ENCODE measurements at places on chromosomes 6 and 20. TPM values are rescaled to one million over a fixed set of nuclear protein-coding genes. Genes with fewer than 3 reads are reported as not detected.

GRCh38 chr20:53244711-53245110 is 272.6 kb downstream of the TSHZ2 start:
- no peaks in the 10 kb centered on the region for H3K4me1 ChIP-seq
- H3K27ac ChIP-seq, result no peak overlapping the region
- no peak for DNase-seq
- H3K36me3 ChIP-seq, result no peaks in the 10 kb centered on the region

DNA sequence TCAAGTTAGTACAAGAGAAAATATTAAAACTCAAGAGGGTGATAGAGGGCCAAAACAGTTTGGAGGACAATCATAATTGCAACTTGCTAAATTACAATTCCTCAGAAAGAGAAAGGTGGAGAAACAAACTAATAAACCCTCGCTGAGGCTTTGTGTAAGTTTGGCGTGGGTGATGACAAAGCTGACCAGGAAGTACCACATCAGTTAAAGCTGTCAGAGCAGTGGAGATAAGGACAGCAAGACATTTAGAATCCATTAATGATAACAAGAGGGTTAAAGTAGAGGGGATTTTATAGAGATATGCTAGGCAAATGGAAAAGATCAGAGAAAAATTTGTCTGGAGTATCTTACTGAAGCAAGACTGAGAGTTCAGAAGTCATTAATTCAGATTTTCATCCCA is 334.4 kb downstream of the TFAP2B start:
- H3K27ac ChIP-seq, result no peak overlapping the region
- H3K27me3 ChIP-seq, result no peaks in the 10 kb centered on the region
- H3K4me3 ChIP-seq, result no peak overlapping the region
- H3K36me3 ChIP-seq, result no peaks in the 10 kb centered on the region
- no peaks in the 10 kb centered on the region for H3K4me1 ChIP-seq

DNA sequence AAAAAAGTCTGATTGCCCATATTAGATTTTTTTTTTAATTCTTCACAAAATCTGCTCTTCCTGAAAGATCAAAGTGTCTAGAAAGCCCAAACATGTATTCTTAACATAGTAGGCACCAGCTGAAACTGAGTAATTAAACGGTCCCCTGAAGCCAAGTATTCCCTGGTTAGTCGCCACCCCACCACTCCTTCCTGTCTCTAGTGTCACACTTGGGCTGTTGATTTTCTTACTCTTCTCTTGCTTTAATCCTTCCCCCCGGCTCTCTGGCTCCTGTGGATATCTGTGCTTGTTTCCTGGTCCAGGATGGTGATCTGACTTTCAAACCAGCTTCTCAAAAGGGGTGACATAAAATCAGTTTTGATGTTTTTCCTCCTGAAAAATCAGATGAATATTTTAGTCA is 162.9 kb downstream of the QKI start:
- peaks cover 26% of the 10 kb centered on the region for H3K4me1 ChIP-seq
- no peak for DNase-seq
- H3K36me3 ChIP-seq, result peaks cover 11% of the 10 kb centered on the region

TMC2 gene
- total RNA-seq, result not detected

DNA sequence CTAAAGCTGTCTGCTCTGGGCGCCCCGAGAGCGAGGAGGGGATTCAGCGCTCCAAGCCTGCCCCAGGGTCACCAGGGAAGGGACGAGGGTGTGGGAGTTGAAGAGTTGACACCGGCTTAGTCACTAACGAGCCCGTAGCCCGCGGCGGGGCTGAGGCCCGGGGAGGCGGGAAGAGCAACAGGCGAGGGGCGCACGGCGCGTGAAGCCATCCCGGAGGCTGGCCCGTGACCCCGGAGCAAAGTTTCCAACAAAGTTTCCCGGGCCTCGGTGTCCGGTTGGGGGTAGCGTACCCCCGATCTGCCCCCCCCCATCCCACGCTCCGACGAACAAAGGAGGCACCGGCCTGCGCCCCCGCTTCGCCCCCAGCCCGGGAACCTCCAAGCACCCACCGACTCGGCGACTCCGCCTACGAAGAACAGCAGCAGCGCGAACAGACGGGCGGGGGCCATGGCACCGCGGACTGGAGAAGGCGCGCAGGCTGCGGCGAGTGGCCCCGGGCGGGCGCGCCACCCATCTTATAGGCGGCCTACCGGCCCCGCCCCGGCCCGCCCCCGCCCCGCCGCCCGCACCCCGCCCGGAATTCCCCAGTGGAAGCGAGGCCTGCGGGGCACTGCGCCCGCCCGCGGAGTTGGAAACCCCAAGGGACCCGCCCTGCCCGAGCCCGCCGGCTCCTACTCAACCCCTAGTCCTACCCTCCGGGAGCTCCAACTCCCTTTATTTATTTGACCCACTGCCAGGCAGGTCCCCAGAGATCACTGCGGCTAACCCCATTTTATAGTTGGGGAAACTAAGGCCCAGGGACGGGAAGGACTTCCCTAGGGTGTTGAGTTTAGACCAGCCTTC is at the start of gene SDC4:
Gene SDC4 (minus strand): TSS at position 489 of the 843 bp plus-strand sequence. CDS start 40 bp downstream, at position 449.
- H3K27ac ChIP-seq, result peak within 1 kb of the TSS; percentile 97
- H3K4me3 ChIP-seq, result peak within 1 kb of the TSS; percentile 76
- DNase-seq, result peak; percentile 70
- peaks cover 50% of the 10 kb centered on the region for H3K4me1 ChIP-seq
- H3K36me3 ChIP-seq, result no peaks in the 10 kb centered on the region
- H3K27me3 ChIP-seq, result no peaks in the 10 kb centered on the region

GRCh38 chr6:5464099-5464885 is 203.0 kb downstream of the FARS2 start:
- DNase-seq, result no peak
- no peak overlapping the region for H3K4me3 ChIP-seq
- no peaks in the 10 kb centered on the region for H3K27me3 ChIP-seq
- H3K4me1 ChIP-seq, result peaks cover 6% of the 10 kb centered on the region
- no peaks in the 10 kb centered on the region for H3K36me3 ChIP-seq

DNA sequence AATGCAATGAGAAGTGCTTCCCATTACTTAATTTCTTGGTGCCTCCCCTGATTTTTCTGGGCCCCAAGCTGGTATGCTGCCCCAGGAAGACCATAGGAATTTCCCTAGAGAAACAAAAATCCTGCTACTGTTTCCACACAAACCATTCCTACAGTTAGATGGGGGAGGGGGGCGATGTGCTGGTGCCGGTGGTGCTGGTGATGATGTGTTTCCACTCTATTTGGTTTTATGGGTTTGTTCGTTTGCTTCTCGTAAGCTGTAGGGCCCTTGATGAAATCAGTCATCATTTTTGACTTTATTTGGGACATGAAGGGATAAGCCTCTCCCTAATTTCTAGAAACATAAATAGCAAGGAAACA is 105.1 kb downstream of the MKKS start:
- no peaks in the 10 kb centered on the region for H3K36me3 ChIP-seq
- H3K27ac ChIP-seq, result no peak overlapping the region
- H3K27me3 ChIP-seq, result no peaks in the 10 kb centered on the region
- no peak overlapping the region for H3K4me3 ChIP-seq
- no peaks in the 10 kb centered on the region for H3K4me1 ChIP-seq

DNA sequence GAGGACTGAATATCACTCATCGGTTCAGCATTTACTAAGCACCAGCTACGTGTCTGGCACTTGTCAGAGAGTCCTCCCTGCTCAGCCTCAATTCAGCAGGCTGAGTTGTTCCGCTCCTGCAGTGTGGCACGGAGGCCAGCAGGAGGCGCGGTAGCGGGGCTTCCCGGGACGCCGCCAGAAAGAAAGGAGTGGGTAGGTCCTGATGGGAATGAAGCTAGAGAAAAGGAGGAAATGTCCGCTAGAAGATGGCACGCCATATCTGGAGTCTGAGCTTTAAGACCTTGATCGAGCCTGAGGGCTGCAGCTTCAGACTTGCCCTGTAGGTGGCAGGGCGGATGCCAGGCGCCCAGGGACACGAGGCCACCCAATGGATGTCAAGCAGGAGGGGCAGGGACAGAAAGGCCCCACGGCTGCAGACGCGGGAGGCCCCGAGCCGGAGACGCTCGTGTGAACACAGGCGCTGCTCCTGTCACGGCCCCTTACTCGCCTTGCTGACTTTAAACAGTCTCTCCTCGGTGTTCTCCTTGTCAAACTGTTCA is 18.7 kb downstream of the SERPINB6 start:
- peak; percentile 77 for DNase-seq
- peaks cover 11% of the 10 kb centered on the region for H3K36me3 ChIP-seq
- no peak overlapping the region for H3K4me3 ChIP-seq
- H3K4me1 ChIP-seq, result peaks cover 51% of the 10 kb centered on the region
- peak overlapping the region; percentile 74 for H3K27ac ChIP-seq

DACT2 gene
- 2.0 TPM for total RNA-seq

SOX18 gene
- 15.1 TPM for total RNA-seq

GRCh38 chr6:135647521-135647920 is 150.0 kb upstream of the AHI1 start:
- H3K27ac ChIP-seq, result no peak overlapping the region
- no peak overlapping the region for H3K4me3 ChIP-seq
- DNase-seq, result no peak
- no peaks in the 10 kb centered on the region for H3K4me1 ChIP-seq

DNA sequence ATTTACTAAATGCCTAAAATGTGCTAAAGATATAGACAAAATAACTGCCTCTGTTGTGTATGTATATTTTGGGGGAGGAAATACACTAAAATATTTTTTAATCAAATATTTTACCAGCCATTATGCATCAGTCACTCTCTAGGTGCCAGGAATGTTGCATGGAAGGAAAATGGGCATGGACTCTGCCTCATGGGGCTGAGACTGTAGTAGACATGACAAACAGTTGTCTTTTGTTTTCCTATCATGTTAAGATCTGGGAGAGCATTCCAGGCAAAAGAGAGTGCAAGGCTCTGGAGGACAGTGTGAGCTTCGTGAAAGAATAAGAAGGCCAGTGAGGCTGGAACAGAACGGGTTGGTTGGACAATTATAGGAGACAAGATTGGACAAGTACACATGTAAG is 26.5 kb downstream of the HLA-DOB start:
- no peak overlapping the region for H3K27ac ChIP-seq
- DNase-seq, result no peak
- no peaks in the 10 kb centered on the region for H3K27me3 ChIP-seq

GRCh38 chr6:34146021-34146782 is at the start of gene GRM4:
Gene GRM4 (minus strand): TSS chr6:34146087. CDS start chr6:34133496, 12,591 bp downstream.
- no peak within 1 kb of the TSS for H3K27ac ChIP-seq
- peak within 1 kb of the TSS; percentile 21 for H3K4me3 ChIP-seq
- peaks cover 14% of the 10 kb centered on the region for H3K27me3 ChIP-seq
- no peaks in the 10 kb centered on the region for H3K4me1 ChIP-seq

GRCh38 chr6:7047128-7047527 is 60.6 kb upstream of the RREB1 start:
- no peak overlapping the region for H3K27ac ChIP-seq
- no peaks in the 10 kb centered on the region for H3K27me3 ChIP-seq
- DNase-seq, result no peak

OOEP gene
- total RNA-seq, result not detected

GRCh38 chr6:92507552-92507951 is 911.8 kb downstream of the EPHA7 start:
- no peak overlapping the region for H3K4me3 ChIP-seq
- H3K4me1 ChIP-seq, result no peaks in the 10 kb centered on the region
- no peak for DNase-seq
- H3K36me3 ChIP-seq, result no peaks in the 10 kb centered on the region

LCA5 gene
- 2.6 TPM for total RNA-seq

DNA sequence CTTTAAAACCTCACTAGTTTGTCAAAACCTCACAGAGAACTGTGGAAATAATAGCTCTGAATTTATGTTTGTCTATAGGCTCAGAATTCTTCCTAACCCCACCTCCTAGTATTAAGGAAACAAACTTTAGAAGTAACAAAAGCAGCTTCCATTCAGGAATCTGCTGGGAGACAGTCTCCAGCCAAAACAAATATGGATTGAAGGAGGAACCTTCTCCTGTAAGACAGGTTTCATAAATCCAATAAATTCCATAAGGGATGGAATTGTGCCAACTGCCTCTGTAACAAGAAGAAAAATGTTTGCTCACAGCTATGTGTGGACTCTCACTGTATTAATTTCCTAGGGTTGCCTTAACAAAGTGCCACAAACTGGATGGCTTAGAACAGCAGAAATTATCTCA is 7.5 kb downstream of the SYCP2 start:
- no peaks in the 10 kb centered on the region for H3K36me3 ChIP-seq
- no peak overlapping the region for H3K4me3 ChIP-seq
- no peaks in the 10 kb centered on the region for H3K4me1 ChIP-seq
- no peak for DNase-seq
- no peak overlapping the region for H3K27ac ChIP-seq

DNA sequence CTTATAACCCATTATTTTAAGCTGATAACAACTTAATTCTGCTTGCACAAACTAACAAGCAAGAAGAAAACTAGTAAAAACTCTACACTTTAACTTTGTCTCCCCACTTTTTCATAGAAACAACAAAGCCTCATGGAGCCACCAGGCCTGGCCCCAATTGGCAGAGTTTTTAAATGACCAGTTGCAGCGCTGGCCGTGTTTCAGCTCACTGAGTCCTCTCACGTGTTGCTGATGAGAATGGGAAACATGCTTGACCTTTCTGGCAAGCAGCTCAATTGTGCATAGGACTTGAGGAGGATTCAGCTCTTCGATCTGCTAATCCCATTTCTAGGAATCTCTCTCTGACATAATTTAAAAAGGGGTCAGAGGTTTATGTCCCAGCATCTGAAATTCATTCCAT is 24.5 kb upstream of the GRM4 start:
- no peak overlapping the region for H3K4me3 ChIP-seq
- no peaks in the 10 kb centered on the region for H3K4me1 ChIP-seq
- no peak overlapping the region for H3K27ac ChIP-seq
- DNase-seq, result no peak
- no peaks in the 10 kb centered on the region for H3K27me3 ChIP-seq
- H3K36me3 ChIP-seq, result no peaks in the 10 kb centered on the region

- H3K27ac ChIP-seq, result no peak overlapping the region
- H3K4me1 ChIP-seq, result no peaks in the 10 kb centered on the region
- no peak overlapping the region for H3K4me3 ChIP-seq
- no peaks in the 10 kb centered on the region for H3K36me3 ChIP-seq
- no peaks in the 10 kb centered on the region for H3K27me3 ChIP-seq
Observed at GRCh38 chr20:59204165-59204894, 40.7 kb downstream of the ZNF831 start.

DNA sequence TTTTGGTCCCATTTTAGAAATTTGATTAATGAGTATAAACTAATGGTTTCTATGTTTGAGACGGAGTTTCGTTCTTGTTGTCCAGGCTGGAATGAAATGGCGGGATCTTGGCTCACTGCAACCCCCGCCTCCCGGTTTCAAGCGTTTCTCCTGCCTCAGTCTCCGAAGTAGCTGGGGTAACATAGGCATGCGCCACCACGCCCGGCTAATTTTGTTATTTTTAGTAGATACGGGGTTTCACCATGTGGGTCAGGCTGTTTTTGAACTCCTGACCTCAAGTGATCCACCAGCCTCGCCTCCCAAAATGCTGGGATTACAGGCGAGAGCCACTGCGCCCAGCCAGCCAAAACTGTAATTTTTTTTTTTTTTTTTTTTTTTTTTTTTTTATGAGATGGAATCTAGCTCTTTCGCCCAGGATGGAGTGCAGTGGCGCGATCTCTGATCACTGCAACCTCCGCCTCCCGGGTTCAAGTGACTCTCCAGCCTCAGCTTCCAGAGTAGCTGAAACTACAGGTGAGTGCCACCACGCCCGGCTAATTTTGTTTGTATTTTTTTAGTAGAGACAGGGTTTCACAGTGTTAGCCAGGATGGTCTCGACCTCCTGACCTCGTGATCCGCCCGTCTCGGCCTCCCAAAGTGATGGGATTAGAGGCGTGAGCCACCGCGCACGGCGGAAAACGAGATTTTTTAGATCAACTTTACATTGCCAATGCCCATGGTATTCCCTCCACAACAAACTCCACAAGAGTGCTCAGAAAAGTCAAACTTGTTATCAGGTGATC is 127.8 kb downstream of the HFE start:
- H3K4me1 ChIP-seq, result peaks cover 22% of the 10 kb centered on the region
- H3K4me3 ChIP-seq, result peak overlapping the region; percentile 61
- DNase-seq, result no peak
- peak overlapping the region; percentile 93 for H3K27ac ChIP-seq

MBOAT1 gene
- 5.0 TPM for total RNA-seq

Data from right atrium auricular region (tissue), 2 donors.